ENCODE measurements at places on chromosomes 1 and 21. TPM values are rescaled to one million over a fixed set of nuclear protein-coding genes. Genes with fewer than 3 reads are reported as not detected.
A peak's percentile ranks its signal among the peaks of the same experiment; 100 is the strongest.

Gene MED8
- 19.7 TPM for total RNA-seq

Gene ATP6V1G3
- not detected for total RNA-seq

Gene AMPD2
- total RNA-seq = 56.1 TPM

Gene ALPL
- total RNA-seq = 29.3 TPM

DNA sequence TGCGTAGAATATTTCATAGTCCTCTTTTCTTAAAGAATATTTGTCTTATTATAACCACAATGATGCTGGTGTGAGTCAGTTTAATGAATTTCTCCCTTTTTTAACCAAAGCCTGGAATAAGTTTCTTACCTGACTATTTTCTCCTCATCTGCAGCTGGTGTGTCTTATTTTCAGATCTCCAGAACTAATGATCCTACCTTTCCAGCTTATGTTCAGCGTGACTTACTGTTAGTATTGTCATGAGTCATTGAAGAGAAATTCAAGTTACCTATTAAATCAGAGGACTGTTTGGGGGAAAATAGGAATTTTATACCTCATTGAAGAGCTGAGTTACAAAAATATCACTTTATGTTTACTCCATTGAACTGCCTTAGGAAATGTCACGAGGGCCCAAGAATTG, 482.1 kb downstream of the RWDD3 start:
- no peak for DNase-seq

DNA sequence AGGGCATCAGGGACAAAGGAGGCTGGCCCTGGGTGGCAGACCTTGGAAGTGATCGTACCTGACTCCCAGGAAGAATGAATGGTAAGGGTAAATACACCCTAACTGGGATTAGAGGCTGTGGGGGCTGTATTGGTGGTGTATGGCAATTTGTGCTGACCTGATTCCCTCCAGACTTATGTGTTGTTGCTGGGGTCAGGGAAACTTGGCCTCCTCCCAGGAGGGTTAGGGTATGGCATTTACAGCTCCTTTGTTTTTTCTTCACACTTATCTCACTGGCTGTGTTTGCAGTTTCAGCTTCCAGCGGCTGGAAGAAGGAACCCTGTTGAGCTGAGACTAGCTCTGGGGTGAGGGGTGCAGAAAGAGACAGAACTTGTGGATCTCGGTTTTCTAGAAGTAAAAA, 8.2 kb downstream of the VANGL1 start:
- DNase-seq = no peak

DNA sequence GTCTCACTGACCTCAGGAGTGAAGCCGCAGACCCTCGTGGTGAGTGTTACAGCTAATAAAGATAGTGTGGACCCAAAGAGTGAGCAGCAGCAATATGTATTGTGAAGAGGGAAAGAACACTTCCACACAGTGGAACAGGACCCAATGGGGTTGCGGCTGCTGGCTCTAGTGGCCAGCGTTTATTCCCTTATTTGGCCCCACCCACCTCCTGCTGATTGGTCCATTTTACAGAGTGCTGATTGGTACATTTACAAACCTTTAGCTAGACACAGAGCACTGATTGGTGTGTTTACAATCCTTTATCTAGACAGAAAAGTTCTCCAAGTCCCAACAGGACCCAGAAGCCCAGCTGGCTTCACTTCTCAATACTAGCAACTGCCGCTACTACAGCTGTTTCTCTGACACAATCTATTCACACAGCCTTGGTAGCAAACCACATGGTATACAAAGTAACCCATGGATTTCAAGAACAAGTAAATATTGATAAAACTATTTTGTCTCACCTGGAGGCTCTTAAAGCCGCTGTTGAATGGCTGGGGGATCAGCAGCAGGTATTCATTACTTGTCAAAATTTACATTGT, 25.3 kb upstream of the ITLN1 start:
- DNase-seq = no peak

DNA sequence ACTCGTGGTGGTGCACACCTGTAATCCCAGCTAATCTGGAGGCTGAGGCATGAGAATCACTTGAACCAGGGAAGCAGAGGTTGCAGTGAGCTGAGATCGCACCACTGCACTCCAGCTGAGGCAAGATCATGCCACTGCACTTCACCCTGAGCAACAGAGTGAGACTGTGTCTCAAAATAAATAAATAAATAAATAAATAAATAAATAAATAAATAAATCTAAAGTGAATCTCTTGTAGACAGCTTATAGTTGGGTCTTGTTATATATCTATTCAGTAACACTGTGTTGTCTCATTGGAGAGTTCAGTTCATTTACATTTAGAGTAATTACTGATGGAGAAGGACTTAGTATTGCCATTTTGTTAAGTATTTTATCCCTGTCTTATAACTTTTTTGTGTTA, 258.4 kb downstream of the LRRC40 start:
- no peak for DNase-seq

DNA sequence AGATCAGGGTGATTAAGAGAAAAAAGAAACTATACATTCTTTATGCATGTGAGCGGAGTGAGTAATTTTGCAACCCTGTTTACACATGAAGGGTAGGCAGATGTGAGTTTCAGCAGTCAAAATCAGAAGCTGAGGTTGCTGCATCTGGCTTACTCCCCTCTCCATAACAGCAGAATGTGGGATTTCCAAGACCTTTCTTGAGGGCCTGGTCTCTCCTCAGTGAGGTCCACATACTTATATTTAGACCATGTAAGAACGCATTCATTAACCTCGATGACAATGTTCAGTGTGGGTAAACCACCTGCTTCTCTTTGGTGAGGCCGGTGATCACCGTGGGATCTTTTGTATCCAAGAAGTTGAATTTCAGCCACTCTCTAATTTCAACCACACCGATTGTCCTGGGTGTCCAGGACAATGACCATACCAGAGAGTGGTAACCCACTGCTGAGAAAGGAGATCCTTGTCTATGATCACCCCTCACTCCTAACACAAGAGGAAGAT, 18.7 kb upstream of the RAP1A start:
- no peak for DNase-seq

DNA sequence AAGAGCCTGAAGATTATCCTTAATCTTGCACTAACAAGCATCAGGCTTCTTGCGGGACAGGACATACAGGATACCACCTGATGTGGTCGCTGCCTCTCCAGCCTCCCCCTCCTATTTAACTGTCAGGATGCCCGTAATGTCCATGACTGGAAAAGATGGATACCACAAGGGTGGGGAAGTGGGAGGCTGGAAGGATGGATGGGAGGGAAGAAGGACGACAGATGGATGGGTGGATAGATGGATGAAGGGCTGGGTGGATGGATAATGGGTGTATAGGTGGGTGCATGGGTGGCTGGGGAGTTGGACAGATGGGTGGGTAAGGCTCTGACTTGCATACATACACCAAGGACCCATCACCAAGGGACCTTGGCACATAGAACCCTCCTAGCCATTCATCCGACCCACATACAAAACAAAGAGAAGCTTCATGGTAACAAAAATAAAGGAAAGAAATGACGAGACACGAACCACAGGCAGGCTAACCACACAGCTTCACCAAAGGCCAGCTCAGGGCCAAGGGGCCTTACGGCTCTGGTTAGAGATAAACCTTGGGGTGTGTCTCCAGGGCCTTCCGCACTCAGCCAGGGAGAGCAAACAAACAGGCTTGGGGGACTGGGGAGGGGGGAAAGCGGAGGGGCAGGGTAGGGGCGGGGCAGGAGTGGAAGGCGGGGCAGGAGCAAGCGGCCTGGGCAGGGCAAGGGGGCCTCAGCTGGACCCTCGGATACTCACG, 50.5 kb downstream of the HSPG2 start:
- DNase-seq = no peak

GRCh38 chr1:228307218-228308023, 99.2 kb downstream of the TRIM11 start:
- DNase-seq = peak; percentile 37

DNA sequence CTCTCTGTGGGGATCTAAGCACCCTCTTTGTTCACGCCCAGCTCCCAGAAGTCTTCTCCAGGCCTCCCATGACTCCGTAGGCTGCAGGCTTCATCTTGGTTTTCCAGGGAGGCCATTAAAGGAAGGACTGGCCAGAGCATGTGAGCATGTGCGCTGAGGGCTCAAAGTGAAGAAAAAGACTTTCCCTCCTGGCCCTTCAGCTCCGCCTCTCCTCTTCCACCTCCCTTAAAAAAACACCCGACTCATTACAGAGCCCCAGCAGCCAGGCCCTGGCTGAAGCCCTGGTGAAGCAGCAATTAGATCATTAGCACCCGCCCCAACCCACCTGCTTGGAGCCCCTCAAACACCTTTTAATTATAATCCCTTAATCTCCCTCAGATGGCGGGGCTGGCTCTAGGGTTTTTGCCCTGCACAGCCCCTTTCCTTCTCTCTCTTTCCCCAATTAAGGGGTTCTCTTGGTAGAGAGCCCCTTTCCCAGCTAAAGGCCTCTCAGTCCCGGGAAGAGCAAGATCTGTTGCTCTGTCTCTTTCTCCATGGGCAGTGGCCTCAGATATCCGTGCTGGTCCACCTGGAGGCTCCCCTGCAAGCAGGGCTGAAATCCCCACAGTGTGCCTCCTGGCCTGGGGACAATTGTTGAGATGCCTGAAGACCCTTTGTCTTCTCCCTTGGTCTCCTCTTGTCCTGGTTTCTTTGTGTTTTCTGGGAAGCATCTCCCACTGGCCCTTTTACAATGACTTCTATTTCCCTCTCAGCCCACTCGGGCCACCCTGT, 30.5 kb downstream of the RHBG start:
- no peak for DNase-seq

DNA sequence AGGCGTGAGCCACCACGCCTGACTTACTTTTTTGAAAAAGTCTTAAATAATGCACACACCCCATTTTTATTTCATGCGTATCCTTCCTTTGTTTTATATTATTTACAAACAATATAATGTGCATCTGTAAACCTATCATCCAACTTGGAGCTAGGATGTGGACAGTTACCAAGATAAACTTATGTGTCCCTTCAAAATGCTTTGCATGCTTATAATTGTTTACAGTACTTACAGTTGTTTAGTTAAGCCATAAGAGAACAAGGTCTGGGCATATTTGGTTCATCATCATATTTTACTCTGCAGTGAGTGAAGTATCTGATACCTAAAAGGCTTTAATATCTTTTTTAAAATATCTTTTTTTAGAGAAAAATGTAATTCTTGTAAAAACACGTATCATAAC, 16.1 kb upstream of the HMGN1 start:
- no peak for DNase-seq

DNA sequence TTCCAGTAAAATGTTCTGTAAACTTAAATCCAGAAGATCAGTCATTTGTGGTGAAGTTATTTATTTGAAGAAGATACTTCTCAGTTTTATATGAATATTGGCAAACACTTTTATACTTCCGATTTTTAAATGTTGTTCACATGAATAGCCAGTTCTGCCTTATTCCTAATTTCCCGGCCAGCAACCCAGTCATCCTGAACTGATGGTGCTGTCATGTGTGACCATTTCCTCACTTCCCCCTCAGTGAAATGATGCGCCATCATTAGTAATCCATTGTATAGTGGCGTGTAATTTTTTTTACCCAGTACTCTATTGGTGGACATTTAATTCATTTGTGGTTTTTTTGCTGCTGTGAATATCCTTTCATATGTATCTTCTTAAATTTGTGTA, 16.4 kb downstream of the GPSM2 start:
- DNase-seq = no peak

Measured in left lobe of liver (tissue), 2 donors.